Cortex of kidney (tissue), 1 donor: ENCODE measurements at places on chromosomes 1 and 21.

DNA sequence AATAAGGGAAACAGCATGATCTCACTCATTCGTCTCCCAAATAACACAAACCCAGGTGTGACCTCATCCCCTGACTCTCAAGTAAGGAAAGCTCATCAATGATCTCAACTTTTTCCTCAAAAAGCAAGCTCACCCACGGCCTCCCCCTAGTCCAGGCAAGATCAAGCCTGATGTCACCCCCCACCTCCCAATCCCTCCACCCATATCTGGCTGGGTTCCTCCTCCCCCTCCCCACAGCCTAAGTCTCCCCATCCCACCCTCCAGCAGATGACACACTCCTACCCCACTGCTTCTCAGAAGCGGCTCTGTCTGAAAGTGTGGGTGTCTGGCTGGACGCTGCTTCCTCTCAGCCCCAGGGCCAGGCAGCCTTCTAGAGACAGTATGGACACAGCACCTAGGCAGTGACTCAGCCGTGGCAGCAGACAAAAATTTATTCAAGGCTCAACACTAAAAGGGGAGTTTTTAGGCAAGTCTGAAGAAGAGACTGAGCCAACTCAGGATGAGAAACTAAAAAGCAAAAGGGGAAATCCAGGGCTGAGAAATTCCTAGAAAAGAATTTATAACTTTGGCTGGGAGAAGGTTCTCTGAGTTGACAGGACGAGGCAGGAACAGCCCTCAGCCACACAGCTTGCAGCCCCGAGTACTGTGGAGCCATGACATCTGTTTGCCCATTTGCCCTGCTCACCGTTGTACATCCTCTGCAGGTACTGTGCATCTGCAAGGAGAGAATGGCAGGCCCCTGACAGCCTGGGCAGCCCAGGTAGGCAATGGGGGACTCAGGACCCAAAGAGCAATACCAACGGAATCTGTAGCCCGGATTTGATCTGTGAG is 81.6 kb upstream of the LRRC8D start:
- DNase-seq: no peak

GRCh38 chr1:171245458-171246064 is 2.7 kb upstream of the FMO1 start:
- no peak for DNase-seq

DNA sequence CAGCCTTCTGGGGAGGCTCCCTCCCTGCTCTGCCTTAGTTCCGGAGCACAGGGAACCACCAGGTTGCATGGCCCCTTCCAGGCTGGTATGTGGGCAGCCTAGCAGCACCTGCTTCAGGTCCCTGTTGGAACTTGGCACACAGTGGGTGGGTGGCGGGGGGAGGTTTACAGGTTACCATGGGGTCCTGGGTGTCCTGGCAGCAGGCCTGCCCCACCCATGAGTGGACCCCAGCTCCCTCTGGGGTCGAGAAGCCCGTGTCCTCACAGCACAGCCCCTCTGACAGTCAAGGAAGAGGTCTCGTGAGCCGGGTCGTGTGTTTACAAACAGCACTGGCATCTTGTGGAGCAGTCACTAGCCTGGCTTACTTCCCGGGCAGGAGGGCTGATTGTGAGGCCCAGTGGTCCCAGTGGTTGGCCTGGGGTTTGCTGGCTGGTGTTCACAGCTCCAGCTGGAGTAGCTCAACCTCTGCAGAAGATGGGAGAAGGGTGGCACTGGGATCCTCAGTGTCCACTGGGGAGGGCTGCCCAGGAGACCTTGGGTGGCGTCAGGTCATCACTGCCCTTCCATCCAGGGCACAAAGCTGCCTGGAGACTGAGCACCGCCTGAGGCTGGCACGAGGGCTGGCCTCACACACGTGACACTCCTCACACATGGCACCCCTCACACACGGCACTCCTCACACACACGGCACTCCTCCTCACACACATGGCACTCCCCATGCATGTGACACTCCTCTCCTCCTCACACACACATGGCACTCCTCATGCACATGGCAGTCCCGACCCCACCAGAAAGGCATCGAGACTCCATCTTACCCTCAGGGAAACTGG is 100.9 kb downstream of the RIPK4 start:
- no peak for DNase-seq

- no peak for DNase-seq
These were observed 161.0 kb downstream of the KCNK2 start for GRCh38 chr1:215243345-215244054.

DNA sequence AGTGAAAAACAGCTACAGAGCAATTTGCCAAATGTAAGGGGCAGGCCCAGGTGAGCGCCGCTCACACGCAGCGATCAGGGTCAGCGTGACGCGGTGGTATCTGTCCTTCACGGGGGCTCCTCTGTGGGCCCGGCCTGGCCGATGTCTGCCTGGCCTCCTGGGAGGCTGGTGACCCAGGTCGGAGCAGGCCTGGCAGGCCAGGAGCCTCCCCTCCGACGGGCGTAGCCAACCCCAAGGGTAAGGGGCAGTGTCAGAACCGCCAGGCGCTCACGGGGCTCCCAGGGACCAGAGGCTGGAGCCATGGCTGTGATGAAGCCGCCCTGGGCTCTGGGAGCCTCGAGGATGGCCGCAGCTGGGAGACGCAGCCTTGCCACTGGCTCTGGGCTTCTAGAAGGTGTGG is 72.1 kb downstream of the MORN1 start:
- no peak for DNase-seq

DNA sequence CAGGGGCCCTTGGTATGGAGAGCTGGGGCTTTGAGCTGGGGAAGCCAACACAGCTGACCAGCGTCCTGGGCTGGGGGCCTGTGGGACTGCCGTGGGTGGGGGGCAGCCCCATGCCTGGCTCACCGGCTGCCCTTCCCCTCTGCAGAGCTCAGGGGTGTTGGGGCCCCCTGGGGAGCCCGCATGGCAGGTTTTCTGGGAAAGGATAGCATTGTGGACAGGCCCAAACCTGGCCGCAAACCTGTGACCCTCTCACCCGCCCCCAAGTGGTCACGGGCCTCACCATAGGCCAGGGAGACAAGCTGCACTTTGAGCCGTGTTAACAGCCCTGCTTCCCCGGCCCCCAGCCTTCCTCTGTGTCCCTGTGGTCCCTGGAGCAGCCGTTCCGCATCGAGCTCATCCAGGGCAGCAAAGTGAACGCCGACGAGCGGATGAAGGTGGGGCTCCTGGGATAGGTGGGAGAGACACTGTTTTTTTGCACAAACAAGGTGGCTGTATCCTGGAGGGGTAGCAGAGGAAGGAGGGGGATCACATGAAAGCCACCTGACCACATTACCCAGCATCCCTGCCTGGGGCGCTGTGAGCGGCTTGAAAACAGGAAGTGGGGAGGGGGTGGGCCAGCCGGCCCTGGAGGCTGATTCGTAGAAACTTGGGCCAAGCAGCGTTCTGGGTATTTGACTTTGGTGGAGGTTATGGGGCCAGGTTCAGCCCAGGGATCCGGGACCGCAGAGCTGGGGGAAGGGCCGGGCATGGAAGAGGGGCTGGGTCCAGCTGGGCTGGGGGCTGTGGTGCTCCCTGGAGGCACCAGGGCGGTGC is 65.9 kb downstream of the PIK3CD start:
- DNase-seq: no peak
